ENCODE measurements at places on chromosomes 12 and 14.

DNA sequence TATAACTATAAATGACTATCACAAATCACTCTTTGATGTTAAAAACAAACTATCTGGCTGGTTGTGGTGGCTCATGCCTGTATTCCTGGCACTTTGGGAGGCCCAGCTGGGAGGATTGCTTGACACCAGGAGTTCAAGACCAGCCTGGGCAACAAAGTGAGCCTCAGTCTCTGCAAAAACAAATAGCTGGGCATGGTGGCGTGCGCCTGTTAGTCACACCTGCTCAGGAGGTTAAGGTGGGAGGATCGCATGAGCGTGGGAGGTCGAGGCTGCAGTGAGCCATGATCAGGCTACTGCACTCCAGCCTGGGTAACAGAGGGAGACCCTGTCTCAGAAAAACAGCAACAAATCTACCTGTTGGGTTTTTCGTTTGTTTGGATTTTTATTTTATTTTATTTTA is 5.4 kb downstream of the TXNRD1 start:
- DNase-seq: no peak

DNA sequence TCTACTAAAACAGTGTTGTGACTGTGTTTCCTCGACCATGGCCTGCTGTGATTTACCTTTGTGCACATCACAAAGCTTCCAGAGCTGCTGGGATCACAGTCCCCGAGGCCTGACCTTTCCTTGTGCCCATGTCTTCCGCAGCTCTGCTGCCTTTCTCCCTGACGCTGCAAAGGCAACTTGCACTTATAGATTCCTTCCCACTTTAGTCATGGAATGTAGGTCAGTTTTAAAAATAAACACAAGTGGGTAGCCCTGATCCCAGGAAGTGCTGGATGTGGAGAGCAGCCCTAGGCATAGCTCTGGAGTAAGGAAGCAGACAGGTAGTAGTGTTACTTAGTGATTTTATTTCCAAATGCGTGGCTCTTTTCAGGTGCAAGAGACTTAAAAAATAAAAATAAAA is 825.7 kb downstream of the AACS start:
- DNase-seq: no peak

- no peak for DNase-seq
These were observed 21.7 kb downstream of the FOXA1 start for GRCh38 chr14:37573356-37573755.

DNA sequence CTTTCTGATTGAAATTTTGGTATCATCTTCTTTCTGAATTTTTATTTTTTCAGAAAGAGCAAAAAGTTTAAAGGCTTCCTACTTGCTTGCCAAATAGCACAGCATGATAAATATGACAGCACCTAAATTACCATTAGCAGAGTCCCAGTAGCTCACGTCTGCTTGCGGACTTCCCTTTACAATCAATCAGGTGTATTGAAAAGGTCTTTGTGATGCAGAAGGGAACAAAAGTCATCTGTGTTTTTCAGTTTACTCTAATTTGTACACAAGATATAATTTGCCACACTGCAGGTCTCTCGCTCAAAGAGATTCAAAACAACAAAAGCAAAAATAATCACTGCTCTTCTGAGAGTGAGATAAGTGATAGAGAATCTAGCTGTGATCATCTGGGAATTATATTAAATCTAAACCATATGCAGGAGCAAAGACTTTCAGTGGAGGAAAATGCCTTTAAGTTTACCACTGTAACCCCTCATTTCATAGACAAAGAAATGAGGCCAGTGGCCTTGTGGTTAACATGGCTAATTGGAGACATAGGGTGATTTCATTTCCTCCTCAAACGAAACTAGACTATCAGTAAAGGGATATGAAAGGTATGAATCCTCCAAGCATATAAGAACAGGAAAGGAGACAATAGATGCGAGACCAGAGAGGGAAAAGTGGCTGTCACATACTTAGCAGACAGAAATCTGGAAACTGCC is 240.8 kb upstream of the TMPO start:
- DNase-seq: no peak

GRCh38 chr12:130878193-130879185 is 6.6 kb downstream of the RAN start:
- no peak for DNase-seq

GRCh38 chr14:74510223-74510931 is 16.8 kb downstream of the ISCA2 start:
- peak; percentile 67 for DNase-seq

DNA sequence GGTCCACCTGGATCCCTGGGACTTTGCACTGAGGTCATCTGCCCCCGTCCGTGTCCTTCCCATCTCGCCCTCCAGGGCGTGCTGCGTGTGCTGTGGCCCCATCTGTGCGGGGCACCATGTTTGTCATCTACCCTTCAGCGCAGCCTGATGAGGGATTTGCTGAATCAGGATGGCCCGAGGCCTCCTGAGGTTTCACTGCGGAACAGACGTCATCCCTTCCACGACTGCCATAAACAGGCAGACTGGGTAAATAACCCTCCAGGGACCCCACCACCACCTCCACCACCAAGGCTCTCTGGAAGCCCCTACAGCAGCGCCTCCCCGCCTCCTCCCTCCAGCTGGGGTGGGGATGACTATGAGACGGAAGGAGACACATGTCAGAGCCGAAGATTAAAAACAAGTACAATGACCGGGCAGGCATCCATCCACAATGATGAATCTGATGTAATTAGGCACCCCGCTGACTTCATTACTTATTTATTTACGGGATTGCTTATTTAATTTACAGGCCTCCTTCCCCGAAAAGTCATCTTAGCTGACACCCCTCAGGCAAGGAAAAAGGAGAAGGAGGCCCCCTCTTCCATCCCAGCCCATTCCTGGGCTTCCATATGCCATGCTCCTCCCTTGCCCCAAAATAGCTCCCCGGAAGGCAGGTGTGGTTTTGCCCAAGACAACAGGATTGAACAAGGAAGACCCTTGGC is 39.4 kb downstream of the NCOR2 start:
- no peak for DNase-seq

DNA sequence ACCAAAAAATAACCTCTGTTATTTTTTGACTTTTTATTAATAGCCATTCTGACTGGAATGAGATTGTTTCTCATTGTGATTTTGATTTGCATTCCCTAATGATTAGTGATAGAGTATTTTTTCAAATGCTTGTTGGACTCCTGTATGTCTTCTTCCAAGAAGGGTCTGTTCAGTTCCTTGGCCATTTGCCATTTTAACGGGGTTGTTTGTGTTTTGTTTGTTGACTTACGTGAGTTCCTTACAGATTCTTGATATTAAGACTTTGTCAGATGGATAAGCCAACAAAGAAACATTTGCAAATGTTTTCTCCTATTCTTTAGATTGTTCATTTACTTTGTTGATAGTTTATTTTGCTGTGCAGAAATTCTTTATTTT is 651.6 kb upstream of the LRFN5 start:
- no peak for DNase-seq

GRCh38 chr12:30968211-30968610 is 41.7 kb downstream of the TSPAN11 start:
- DNase-seq: no peak

- no peak for DNase-seq
These were observed 28.3 kb upstream of the BCDIN3D start for GRCh38 chr12:49871263-49871561.

GRCh38 chr12:53751336-53752191 is at the start of gene CISTR:
Gene CISTR, minus strand, starts transcription at chr12:53751979.
- DNase-seq: no peak

- DNase-seq: no peak
These were observed 88.2 kb upstream of the PTGDR start for GRCh38 chr14:52179141-52179790.

- DNase-seq: peak; percentile 40
These were observed 12.8 kb upstream of the RILPL1 start for GRCh38 chr12:123546281-123546680.

DNA sequence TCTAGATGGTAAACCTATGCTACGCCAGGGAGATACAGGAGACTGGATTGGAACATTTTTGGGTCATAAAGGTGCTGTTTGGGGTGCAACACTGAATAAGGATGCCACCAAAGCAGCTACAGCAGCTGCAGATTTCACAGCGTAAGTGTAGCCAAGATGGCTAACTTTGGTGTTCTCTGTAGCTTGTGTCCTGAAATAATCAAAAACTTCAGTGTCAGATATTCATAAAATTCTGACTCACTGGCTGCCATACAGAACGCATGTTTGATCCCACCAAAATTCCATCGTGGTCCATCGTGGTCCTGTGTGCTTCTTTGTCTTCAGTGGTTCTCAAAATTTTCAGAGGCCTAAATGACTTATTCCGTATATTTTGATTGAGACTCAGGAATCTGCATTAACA is 1.3 kb downstream of the STRAP start:
- peak; percentile 20 for DNase-seq

DNA sequence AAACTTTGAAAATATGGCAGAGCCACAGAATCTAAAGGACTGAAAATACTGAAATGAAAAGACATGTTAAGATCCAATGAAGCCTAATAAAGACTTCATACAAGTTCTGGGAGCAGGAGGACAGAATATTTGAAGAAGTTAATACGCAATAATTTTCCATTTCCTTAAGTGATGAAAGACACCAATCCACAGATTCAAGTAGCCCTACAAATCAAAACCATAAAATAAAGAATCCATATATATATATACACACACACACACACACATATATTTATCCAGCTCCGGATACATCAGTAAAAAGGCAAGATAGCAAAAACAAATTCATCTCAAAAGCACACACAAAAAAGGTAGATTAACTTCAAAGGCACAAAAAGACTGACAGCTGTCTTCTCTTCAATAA is 5.7 kb downstream of the NAP1L1 start:
- no peak for DNase-seq

DNA sequence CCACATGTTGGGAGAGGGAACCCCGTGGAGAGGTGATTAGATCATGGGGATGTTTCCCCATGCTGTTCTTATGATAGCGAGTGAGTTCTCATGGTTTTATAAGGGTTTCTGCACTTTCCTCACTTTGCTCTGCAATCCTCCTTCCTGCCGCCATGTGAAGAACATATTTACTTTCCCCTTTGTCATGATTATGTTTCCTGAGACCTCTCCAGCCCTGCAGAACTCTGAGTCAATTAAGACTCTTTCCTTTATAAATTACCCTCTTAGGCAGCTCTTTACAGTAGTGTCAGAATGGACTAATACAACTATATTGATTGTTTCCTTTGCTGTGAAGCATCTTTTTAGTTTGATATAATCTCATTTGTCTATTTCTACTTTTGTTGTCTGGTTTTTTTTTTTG is 13.1 kb upstream of the RASSF9 start:
- DNase-seq: no peak

GRCh38 chr14:32980178-32980901 is 41.7 kb downstream of the NPAS3 start:
- no peak for DNase-seq

- DNase-seq: no peak
These were observed 4.4 kb upstream of the CEBPE start for GRCh38 chr14:23123419-23123818.

GRCh38 chr12:92648242-92649031 is 54.4 kb upstream of the PLEKHG7 start:
- DNase-seq: peak; percentile 14

DNA sequence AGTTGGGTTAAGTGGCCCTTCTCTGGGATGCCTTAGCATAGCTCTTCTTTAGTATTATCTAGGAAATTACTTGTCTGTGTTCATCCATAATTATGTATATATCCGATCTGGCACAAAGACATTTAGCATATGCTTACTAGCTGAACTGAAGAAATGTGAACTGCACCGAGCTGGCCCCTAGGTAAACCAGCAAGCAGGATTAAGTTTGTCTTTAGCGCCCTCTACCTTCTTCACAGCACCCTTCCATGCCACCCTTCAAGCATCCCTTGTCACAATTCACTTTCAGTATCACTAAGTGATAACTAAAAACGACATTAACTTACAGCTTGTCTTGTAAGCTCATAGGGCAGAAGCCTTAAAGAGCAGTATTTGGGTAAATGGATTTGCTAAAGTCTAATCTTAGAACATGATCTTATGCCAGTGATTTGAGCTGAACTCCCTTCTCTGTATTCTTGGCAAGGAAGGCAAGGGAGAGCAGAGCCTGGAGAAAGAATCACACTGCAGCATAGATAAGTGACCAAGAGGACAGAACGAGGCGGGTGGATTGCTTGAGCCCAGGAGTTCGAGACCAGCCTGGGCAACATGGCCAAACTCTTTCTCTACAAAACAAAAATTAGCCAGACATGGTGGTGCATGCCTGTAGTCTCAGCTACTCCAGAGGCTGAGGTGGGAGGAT is 2.6 kb upstream of the HAL start:
- peak; percentile 61 for DNase-seq

GRCh38 chr12:132003846-132004245 is 54.1 kb downstream of the EP400 start:
- peak; percentile 73 for DNase-seq

- DNase-seq: no peak
These were observed 3.3 kb downstream of the ISM2 start for GRCh38 chr14:77495334-77495733.

GRCh38 chr14:49193332-49194065 is 392.7 kb downstream of the RPS29 start:
- no peak for DNase-seq

GRCh38 chr12:114287821-114288525 is 118.0 kb downstream of the TBX5 start:
- peak; percentile 21 for DNase-seq

GRCh38 chr14:20332431-20332787 is 670 bp downstream of the CCNB1IP1 start:
- DNase-seq: no peak

DNA sequence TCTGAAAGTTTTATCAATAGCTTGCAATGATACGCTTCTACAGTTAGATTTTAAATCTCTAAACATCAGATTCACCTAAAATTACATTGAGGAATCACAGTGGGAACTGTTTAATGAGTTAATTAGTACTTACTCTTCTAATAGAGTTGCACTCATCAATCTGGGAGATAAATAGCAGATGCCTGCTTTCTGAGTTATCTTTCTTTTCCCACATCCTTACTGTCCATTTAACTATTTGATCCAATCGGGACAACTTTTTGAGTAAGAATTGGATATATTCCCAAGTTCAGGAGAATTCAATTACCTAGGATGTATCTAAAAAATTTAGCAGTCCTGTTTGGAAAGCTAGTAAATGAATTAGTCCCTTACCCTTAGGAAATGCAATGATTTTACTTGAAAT is 162.3 kb downstream of the KCNH5 start:
- DNase-seq: no peak

GRCh38 chr14:33045760-33046159 is 107.1 kb downstream of the NPAS3 start:
- DNase-seq: no peak

DNA sequence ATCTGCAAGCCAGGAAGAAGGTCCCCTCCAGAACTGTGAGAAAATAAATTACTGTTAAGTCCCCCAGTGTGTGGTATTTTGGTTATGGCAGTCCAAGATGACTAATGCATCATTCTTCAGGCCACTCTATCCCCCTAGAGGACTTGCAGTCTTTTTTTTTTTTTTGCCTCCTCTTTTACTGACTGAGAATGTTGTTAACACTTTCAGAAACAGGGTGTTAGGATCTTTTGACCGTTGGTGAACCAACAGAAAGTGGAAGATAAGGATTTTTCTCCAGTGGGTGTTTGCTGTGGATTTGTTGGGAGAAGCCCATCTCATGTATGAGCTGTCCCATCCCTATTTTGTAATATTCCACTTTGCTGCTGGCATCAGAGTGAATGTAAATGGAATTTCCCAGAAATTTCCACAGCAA is 37.8 kb downstream of the MARK3 start:
- DNase-seq: peak; percentile 77

GRCh38 chr14:102491786-102492530 is 17.6 kb downstream of the ANKRD9 start:
- DNase-seq: no peak
